ENCODE measurements at places on chromosomes 12 and 14. TPM values are rescaled to one million over a fixed set of nuclear protein-coding genes. Genes with fewer than 3 reads are reported as not detected.

- H3K36me3 ChIP-seq, result no peaks in the 10 kb centered on the region
- H3K4me3 ChIP-seq, result no peak overlapping the region
- H3K27ac ChIP-seq, result no peak overlapping the region
- H3K27me3 ChIP-seq, result no peaks in the 10 kb centered on the region
These were observed 3.2 kb downstream of the OSBPL8 start for GRCh38 chr12:76556368-76556767.

DNA sequence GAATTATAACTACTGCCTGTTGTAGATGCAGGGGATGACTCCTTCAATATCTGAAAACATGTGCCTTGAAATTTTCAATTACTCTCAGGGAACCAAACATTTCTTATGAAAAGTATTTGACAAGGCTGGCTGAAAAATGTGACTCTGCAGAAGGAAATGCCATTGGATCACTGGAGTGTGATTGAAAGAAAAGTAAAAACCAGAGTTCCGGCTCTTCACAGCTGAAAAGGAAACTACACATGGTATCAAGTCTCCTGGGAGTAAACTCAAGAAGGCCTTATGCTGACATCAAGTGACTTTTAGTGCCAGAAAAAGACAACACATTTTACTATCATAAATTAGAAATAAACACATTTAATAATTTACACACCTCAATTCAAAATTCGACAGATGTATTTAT is 693.0 kb downstream of the LRFN5 start:
- no peaks in the 10 kb centered on the region for H3K27me3 ChIP-seq
- no peak overlapping the region for H3K27ac ChIP-seq
- H3K4me3 ChIP-seq, result no peak overlapping the region
- DNase-seq, result no peak
- no peaks in the 10 kb centered on the region for H3K36me3 ChIP-seq
- H3K4me1 ChIP-seq, result no peaks in the 10 kb centered on the region

GRCh38 chr12:128726886-128727285 is 96.9 kb downstream of the SLC15A4 start:
- H3K27me3 ChIP-seq, result no peaks in the 10 kb centered on the region
- no peak overlapping the region for H3K27ac ChIP-seq
- H3K36me3 ChIP-seq, result no peaks in the 10 kb centered on the region
- no peak overlapping the region for H3K4me3 ChIP-seq

GRCh38 chr12:53193985-53194716 is 12.9 kb downstream of the ITGB7 start:
- H3K27ac ChIP-seq, result no peak overlapping the region
- DNase-seq, result no peak
- H3K36me3 ChIP-seq, result peaks cover 44% of the 10 kb centered on the region

GRCh38 chr12:93679308-93679925 is 2.2 kb downstream of the CRADD start:
- DNase-seq, result no peak
- H3K4me3 ChIP-seq, result no peak overlapping the region
- no peaks in the 10 kb centered on the region for H3K27me3 ChIP-seq
- H3K27ac ChIP-seq, result no peak overlapping the region

DNA sequence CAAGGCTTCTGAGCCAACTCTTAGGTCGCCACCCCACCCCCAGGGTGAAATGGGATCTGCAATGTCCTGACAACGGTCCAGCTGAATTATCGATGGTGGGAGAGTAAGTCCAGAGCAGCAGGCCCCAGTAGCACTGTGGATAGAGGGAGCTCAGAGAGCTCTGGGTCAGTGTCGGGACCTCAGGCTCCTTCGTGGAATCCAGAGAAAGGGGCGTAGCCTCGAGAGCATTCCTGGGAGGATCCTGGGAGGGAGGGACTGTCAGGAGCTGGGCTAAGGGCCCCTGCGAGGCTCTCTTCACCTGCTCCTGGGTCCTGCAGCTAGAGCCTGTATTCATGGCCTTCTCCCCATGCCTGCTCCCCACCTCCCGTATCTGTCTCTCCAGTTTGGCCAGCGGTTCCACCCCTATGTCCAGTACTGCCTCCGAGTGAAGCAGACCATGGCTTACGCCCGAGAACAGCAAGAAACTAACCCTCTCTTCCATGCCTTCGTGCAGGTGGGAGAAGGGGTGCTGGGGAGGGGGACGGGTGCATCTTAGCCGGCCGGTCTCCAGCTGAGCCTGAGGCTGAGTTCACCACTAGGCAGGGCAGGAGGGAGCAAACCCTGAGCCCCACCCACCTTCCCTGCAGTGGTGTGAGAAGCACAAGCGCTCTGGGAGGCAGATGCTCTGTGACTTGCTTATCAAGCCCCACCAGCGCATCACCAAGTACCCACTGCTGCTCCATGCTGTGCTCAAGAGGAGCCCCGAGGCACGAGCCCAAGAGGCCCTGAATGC is 6.6 kb downstream of the PLEKHG6 start:
- H3K4me3 ChIP-seq, result no peak overlapping the region
- H3K27ac ChIP-seq, result no peak overlapping the region
- DNase-seq, result no peak
- H3K36me3 ChIP-seq, result no peaks in the 10 kb centered on the region
- peaks cover 14% of the 10 kb centered on the region for H3K4me1 ChIP-seq
- H3K27me3 ChIP-seq, result no peaks in the 10 kb centered on the region

GRCh38 chr14:53703457-53703856 is 253.2 kb downstream of the BMP4 start:
- H3K27ac ChIP-seq, result no peak overlapping the region
- no peaks in the 10 kb centered on the region for H3K36me3 ChIP-seq
- H3K4me1 ChIP-seq, result no peaks in the 10 kb centered on the region
- DNase-seq, result no peak

DNA sequence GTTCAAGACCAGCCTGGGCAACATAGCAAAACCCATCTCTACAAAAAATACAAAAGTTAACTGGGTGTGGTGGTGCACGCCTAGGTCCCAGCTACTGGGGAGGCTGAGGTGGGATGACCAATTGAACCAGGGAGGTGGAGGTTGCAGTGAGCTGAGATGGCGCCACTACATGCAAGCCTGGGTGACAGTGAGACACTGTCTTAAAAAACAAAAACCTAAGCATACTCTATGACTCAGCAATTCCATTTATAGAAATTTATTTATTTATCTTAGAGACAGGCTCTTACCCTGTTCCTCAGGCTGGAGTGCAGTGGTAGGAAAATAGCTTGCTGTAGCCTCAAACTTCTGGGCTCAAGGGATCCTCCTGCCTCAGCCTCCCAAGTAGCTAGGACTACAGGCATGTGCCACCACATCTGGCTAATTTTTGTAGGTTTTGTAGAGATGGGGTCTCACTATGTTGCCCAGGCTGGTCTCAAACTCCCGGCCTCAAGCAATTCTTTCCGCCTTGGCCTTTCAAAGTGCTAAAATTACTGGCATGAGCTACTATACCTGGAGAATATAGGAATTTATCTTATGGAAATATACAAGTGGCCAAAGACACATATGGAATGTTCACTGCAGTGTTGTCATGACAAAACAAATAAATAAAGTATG is 43.3 kb downstream of the NCKAP5L start:
- no peaks in the 10 kb centered on the region for H3K27me3 ChIP-seq
- H3K4me3 ChIP-seq, result no peak overlapping the region
- no peaks in the 10 kb centered on the region for H3K36me3 ChIP-seq
- peaks cover 14% of the 10 kb centered on the region for H3K4me1 ChIP-seq

- no peak for DNase-seq
- no peak overlapping the region for H3K4me3 ChIP-seq
- H3K27ac ChIP-seq, result peak overlapping the region; percentile 17
These were observed 98.5 kb downstream of the ETV6 start for GRCh38 chr12:11747969-11748368.

DNA sequence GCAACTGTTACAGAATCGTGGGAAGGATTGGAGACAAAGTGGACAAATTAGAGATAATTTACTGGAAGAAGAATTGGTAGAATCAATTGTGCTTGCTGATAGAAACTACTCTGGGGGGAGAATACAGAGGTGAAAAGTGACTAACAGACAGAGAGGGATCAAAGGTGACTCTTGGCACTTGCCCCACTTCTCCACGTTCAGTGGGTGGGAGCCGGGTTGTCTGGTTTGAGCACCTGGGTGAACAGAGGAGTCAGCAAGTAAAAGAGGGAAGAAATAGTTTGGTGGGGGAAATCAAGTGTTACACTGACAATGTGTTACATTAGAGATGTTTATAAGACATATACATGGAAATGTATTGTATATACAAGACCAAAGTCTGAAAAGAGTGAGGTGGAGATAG is 69.1 kb downstream of the PPP2R5E start:
- H3K36me3 ChIP-seq, result no peaks in the 10 kb centered on the region
- no peak overlapping the region for H3K4me3 ChIP-seq
- H3K4me1 ChIP-seq, result peaks cover 85% of the 10 kb centered on the region
- no peak for DNase-seq
- no peak overlapping the region for H3K27ac ChIP-seq

DNA sequence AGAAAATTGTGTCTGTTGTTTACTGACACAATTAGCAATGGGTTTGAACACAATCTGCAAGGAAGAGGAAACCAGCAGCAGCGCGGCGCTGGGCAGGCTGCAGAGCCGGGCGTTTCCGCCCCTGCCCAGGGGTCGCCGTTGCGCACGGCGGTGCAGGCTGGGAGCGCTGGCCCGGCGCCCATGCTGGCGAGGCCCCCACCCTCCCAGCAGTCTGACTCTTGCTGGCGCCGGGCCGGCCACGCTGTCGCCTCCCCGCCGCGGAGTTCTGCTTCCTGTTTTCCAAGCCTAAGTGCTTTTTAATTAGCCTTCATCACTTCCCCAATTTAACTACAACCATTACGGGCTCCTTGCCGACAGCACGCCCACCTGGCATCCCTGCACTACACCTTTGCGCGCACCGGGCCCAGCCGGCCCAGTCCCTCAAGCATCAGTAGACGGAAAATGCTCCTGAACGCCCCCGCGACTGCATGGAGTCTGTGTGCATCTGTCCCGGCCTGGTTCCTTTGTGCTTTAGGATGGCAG is 212.1 kb downstream of the GXYLT1 start:
- H3K27ac ChIP-seq, result peak overlapping the region; percentile 70
- DNase-seq, result peak; percentile 92
- peak overlapping the region; percentile 24 for H3K4me3 ChIP-seq
- no peaks in the 10 kb centered on the region for H3K36me3 ChIP-seq
- peaks cover 14% of the 10 kb centered on the region for H3K27me3 ChIP-seq

DNA sequence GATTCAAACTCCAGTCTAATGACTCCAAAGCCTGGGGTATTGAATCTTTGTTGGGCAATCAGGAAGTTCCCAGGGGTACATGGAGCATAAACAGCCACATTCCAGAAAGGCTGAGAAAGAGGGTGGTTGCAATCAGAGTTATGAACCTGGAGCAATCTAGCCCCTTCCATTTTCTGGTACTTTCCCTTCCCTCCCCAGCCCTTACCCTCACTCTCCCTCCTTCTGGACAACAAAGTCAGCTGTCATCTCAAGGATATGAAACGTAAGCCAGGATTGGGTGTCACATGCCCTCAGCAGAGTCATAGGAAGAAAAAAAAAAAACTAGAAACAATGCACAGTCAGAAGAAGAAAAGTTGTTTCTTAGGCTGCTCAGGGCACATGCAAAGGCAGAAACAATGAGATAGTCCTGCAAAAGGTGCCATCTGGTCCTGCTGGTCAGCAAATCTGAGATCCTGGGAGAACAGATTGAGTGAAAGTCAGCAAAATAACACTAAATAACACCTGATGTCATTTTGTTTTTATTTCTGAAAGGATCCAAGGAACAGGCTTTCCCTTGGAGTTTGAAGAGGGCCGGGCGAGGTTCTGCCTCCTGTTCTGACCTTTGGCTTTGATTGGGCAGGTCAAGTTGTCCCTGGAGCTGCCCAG is 27.1 kb downstream of the TMEM229B start:
- H3K36me3 ChIP-seq, result no peaks in the 10 kb centered on the region
- H3K27ac ChIP-seq, result no peak overlapping the region
- no peak overlapping the region for H3K4me3 ChIP-seq
- DNase-seq, result no peak

DNA sequence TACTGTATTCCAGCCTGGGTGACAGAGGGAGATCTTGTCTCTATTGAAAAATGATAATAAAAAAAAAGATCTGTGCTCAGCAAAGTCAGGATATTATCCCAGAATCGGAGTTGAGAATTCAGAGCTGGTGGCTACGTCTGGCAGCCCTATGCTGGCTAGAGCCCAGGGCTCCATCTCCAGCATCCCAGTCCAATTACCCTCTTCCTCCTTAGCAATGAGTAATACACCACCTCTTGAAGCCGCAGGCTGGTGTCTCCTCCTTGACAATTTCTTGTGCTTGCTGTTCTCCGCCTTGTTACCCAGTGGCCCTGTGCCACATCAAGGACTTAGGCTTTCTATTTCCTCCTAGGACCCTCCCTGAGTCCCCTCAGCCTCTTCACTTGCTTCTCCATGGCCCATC is 38.4 kb upstream of the DDX11 start:
- no peak for DNase-seq
- H3K36me3 ChIP-seq, result no peaks in the 10 kb centered on the region
- H3K27ac ChIP-seq, result no peak overlapping the region
- H3K4me1 ChIP-seq, result peaks cover under 1% of the 10 kb centered on the region

GRCh38 chr12:112362310-112362709 is 19.9 kb downstream of the HECTD4 start:
- H3K27me3 ChIP-seq, result no peaks in the 10 kb centered on the region
- no peak for DNase-seq
- peaks cover 28% of the 10 kb centered on the region for H3K4me1 ChIP-seq
- no peak overlapping the region for H3K4me3 ChIP-seq

DNA sequence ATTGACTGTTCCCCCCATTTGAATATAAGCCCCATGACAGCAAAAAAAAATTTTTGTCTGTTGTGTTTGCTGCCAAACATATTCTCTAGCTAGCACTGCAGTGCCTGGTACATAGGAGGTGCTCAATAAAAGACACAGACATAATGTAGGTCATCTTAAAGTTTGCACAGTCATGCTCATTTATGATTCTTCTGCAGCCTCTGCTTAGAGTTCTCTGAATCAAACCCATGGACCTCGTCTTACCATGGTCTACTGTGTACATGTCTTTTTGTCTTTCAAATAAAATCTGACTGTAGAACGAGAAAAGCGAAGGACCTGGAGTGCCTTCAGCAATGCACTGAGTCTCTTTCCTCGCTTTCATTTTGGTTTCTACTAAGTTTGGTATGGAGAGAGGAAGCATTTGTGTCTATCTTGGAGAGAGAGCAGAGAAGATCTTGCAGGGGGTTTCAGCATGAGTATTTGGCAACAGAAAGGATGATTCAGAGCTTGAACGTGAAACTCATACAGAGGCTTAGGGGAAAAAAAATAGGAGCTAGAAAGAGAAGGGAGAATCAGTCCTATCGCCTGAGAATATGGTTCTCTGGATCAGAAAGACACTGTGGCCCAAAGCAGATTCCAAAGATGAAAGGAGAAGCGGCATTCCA is 38.8 kb upstream of the TMCC3 start:
- H3K27me3 ChIP-seq, result no peaks in the 10 kb centered on the region
- H3K4me3 ChIP-seq, result no peak overlapping the region
- peak overlapping the region; percentile 8 for H3K27ac ChIP-seq
- H3K36me3 ChIP-seq, result no peaks in the 10 kb centered on the region
- H3K4me1 ChIP-seq, result peaks cover 3% of the 10 kb centered on the region

Gene TMEM19
- polyA plus RNA-seq, result 18.0 TPM

Gene RFX4
- not detected for polyA plus RNA-seq

Gene PPP1R1A
- 0.24 TPM for polyA plus RNA-seq

Gene SMCO2
- 0.06 TPM for polyA plus RNA-seq

Gene SDR9C7
- polyA plus RNA-seq, result not detected

Gene GALNT4
- 3.0 TPM for polyA plus RNA-seq

Gene ASIC1
- polyA plus RNA-seq, result 0.22 TPM

Gene MEG3
- polyA plus RNA-seq, result 763 TPM

Gene DACT1
- polyA plus RNA-seq, result 1.3 TPM

Gene ABCC9
- polyA plus RNA-seq, result 0.54 TPM

Gene ARPC3
- 699 TPM for polyA plus RNA-seq

Gene PIWIL1
- polyA plus RNA-seq, result 0.26 TPM

Gene PIANP
- polyA plus RNA-seq, result 0.24 TPM

Gene LTBP2
- 3.4 TPM for polyA plus RNA-seq
